ENCODE measurements at places on chromosomes 3 and 15.

GRCh38 chr3:195226900-195227447 lies 44.0 kb downstream of the XXYLT1 start:
- no peak for DNase-seq

DNA sequence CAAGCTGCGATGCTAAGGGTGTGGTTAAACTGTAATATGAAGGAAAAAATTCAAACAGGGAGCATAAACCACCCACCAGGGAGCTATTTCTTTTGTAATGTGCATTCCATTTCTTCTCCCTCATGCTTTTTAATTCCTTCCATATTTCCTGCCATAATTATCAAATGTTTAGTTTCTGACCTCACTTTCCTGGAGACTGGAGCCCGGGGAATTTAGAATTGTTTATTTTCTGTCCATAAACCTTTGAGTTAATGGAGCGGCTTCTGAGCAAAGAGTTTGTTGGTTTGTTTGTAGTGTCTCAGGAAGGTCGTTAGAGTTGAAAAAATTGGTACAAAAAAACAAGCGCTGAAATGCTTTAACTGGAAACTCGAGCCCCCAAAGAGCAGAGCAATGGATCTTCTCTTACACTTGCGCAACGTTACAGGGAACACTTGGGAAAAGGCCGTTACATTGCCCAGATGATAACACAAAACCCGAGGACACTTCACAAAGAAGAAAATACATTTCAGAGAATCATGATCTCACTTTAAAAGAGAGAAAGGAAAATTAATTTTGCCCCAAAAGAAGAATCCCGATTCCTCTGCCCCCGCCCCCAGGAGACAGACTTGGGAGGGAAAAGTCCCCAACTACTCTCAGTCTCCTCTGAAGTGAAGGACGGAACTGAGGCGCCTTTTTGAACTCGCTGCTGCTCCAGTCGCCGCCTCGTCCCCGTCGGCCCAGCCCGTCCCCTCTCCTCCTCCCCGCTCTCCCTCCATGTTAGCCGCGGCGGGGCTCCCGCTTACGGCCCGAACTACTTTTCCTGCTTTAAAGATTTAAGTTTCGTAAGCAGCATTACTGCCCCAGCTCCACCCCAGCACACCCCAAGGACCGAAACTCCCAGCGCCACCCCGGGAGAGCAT lies 842 bp downstream of the FSTL1 start:
- DNase-seq: no peak

GRCh38 chr3:134197681-134198261 lies 52.9 kb downstream of the RYK start:
- DNase-seq: peak; percentile 53

DNA sequence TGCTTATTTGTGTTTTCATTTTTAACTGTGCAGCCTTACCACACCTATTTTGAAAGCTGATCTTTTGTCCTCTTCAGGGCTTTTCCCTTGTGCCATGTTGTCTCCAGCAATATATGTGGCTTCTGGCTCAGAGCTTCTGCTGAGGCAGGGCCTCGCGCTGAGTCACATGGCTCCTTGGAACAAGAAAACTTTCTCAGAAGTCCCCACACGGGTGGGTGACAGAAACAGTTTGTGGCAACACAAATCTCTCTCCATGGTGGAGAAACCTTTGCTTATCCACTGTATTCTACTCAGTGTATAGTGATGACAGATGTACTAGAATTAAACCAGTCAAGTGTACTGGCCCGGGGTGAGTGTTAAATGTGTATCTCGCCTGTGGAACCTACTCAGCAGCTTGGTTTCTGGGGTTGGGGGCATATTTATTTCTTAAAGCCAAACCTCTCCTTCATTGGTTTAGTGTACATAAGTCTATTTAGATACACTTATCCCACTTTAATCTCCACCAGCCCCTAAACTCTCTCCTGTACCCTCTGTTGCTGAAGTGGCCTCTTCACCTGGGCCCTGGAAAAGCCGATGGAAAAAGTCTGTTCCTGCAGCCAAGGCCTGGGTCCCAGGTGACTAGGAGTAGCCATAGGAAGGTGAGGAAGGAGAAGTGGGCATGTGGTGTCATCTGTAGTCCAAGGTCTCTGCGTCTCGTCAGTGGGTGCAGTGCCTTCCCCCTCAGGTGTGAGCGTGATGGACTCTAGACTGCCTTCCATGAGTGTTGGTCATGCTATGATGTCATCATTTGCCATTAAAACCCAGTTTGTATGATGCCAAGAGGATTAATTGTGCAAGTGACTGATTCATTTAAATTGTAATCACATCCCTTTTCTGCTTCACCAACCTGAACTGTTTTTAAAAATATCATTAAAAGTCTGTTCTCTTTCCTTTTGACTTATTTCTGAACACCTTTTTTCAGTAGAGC lies 3.2 kb upstream of the FBXL22 start:
- no peak for DNase-seq

- no peak for DNase-seq
Observed at GRCh38 chr3:4224331-4224730, 78.8 kb upstream of the SETMAR start.

DNA sequence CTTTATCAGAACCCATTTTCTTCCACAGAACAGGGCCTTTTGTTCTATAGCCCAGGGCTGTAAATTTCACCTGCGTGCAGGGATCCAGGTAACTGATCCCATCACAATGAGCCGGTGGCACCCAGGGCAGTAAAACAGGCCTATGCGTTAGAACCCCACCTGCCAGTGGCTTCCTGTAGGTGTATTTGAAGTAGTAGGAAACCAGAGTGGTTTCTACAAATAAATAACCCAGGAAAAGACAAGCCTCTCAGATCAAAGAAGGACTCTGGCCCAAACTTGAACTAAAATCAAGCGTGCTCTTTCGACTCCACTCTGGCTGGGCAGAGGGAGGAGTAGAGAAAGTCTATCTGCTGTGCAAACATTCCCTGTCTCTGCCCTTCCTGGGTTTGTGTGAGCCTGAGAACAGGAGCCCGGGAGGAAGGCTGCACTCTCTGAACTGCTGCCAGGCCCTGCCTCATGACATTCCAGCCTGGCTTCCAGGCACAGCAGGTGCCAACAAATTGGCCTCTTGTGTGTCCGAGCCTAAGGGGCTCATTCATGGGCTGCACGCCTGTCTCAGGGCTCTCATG lies 77.7 kb downstream of the CEMIP start:
- DNase-seq: peak; percentile 38

- no peak for DNase-seq
Observed at GRCh38 chr15:87736401-87736800, 520.1 kb downstream of the NTRK3 start.

DNA sequence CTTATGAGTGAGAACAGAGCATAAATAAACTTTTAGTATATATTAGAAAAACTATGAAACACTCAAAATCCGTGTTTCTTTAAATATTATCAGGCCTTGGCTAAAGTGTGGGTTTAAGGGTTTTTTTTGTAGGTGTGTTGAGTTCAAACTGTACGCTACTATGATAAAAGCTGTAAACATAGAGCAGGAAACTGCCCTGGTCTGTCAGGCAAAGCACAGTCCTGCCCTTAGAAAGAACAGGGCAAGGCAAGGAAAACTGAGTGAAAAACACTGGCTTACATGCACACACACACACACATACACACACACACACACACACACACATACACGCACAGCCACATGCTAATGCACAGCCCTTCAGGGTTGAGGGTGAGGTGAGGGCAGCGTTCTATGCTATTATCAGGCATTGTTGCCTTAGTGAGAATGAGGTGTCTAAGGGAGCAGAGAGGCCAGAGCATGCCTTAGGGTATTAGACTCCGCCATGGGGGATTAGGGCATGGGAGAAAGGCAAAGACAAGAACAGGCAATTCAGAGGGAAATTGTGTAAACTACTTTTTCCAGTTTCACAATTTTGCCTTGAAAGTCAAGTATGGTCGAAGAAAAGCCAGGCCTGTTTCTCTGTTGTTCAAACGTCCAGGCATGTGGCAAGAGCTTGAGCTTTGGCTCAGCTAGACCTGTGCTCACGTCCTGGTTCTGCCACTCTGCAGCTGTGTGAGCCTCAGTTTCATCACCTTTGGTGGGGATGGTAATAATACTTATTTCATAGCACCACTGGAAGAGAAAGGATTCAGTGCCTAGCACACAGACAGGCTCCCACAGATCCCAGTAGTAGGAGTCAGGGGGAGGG lies 36.3 kb upstream of the TPM1 start:
- no peak for DNase-seq

DNA sequence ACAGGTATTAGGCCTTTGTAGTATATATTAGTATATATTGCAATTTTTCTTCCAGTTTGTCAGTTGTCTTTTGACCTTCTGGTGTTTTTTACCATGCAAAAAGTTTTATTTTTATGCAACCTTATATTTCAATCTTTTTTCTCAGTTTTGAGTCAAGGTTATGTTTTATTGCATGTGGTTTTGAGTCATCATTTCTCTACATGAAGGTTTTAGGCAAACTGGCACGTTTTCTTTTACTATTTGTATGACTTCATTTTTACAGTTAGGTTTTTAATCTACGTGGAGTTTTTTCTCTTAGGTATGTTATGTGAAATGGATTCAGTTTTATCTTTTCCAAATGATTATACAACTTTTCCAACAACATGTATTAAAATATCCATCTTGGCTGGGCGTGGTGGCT lies 36.8 kb upstream of the TCAIM start:
- no peak for DNase-seq

DNA sequence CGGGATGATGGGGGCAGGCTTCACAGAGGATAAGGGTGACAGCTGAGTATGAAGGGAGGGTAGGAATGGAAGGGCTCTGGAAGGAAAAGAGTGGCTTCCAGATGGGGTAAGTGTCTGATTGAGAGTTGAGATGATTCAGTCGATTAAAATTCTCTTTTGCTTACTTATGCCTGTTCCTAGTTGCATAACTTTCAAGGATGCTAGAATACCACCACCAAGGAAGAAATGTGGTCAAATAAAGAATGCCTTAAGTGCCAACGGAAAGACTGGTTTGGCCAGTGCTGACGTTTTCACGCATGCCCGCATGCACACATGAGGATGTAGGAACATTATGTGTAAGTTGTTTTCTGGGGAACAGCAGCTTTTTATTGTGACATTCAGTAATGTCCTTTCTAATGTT lies 263.4 kb upstream of the WNT5A start:
- DNase-seq: no peak

DNA sequence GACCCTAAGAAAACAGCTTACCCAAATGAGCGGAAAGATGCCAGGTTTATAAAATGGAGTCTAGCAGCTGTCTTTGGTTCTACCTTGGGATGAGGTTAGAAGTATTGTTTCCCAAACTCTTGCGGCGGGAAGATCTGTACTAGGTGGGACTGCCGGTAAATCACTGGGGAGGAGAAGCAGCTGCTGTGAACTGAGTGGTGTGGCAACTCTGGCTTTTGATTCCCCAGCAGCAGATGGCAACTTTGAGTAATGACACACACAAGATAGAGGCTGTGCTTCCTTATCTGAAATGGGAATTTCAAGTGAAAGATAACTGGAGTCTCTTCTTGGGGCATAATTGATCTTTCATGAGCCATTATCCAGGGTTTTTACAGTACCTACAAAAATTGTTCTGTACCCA lies 184.9 kb downstream of the ATG7 start:
- no peak for DNase-seq

DNA sequence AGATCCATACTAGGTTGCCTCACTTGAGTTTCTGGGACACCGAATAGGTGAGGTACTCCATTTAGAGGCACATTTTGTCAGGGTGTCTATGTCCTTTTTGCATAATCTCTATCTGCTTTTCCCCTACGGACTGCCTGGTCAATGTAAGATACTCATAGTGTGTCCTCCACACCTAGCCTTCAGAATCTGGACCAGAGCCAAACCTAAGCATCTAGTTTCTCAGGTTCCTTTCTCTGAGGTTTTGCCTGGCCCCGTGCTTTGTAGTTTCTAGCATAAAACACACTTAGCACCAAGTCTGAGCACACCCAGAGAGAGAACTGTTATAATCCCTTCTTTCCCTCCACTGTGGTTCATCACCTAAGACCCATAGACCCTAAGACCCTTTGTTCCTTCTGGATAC lies 105.9 kb upstream of the MLF1 start:
- no peak for DNase-seq

DNA sequence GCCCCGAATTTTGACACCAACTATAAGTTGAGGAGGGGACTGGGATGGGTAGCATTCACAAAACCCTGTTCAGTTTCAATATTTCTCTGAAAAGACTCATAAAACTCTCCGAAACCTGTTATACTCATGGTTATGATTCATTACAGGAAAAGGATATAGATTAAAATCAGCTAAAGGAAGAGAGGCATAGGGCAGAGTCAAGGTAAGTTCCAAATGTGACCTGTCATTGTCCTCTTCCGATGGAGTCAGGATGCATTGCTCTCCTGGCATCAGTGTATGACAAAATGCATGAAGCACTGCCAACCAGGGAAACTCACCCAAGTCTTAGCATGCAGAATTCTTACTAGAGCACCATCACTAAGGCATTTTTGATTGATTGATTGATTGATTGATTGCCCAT lies 525.0 kb upstream of the NAALADL2 start:
- DNase-seq: no peak
